Stimulated activated CD4-positive, alpha-beta T cell treated with anti-CD3 and anti-CD28 coated beads, Interleukin-4, amount 100 ng/mL, for 4 hours (primary cell): ENCODE measurements at places on chromosomes 7 and 10.

- no peak for DNase-seq
These were observed 1.3 kb upstream of the GET4 start for GRCh38 chr7:875051-875450.

- DNase-seq: no peak
These were observed 5.8 kb downstream of the RASGEF1A start for GRCh38 chr10:43260911-43261577.

- no peak for DNase-seq
These were observed 56.5 kb downstream of the PWWP2B start for GRCh38 chr10:132453470-132453861.

GRCh38 chr7:44282601-44283171, 42.7 kb downstream of the CAMK2B start:
- no peak for DNase-seq

GRCh38 chr7:23471106-23471859, 992 bp upstream of the IGF2BP3 start:
- DNase-seq: peak; percentile 26

DNA sequence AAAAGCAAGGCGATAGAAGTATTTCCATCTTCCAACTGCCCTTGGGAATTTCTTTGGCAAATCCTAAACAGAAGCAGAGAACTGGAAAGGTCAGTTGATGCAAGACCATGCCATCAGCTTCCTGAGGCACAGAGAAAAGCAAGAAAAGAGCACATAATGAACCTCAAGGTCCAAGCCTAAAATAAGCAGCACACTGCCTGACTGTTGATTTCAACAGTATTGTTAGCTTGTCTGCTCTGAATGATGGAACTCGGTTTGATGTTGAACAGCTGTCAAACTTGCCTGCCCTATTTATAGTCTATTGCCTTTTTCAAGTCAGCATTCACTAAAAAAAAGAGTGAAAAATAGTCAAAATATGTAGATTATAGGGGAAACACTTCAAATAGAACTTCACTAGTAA, 1192.0 kb upstream of the PHF14 start:
- DNase-seq: no peak

DNA sequence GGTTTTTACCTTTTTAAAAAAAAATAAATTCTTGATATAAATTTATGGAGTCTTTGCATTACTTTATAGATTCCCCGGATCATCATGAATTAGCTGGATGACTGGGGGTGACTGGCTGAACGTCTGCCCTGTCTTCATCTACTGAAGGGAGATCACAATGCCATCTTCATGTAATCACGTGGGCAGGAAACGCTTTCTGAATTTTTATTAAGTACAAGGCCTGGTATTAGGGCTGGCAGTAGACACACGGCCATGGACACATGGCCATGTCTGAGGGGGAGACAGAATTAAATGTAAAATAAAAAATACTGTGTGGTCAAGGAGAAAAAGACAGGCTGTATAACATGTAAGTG, 111.2 kb downstream of the VIPR2 start:
- no peak for DNase-seq
